Stimulated activated CD8-positive, alpha-beta memory T cell treated with anti-CD3 and anti-CD28 coated beads, Interleukin-15, amount 100 ng/mL, for 4 hours (primary cell): ENCODE measurements at places on chromosomes 3 and 15.

- no peak for DNase-seq
These were observed 142.4 kb upstream of the RGMA start for GRCh38 chr15:93231261-93231925.

- no peak for DNase-seq
These were observed 145.2 kb downstream of the VGLL3 start for GRCh38 chr3:86845726-86846125.

GRCh38 chr3:78798266-78798832 lies 969.4 kb downstream of the ROBO1 start:
- DNase-seq = no peak

DNA sequence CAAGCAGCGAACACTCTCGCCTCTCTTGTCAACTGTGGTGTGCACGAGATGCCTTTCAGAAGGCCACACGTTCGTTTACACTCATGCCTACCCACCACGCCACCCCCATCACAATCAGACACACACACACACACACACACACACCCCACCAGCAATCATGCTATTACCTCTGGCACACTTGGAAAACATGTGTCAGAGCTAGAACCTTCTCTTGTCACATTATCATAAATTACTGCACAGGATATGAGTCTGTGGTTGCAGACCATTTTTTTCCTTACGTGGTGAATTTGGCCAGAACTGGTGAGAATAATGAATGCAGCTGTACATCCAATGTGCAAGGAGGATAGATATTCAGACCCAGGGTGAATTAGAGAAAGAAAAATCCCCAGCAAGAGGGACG lies 52.4 kb downstream of the TRIM69 start:
- DNase-seq = no peak

DNA sequence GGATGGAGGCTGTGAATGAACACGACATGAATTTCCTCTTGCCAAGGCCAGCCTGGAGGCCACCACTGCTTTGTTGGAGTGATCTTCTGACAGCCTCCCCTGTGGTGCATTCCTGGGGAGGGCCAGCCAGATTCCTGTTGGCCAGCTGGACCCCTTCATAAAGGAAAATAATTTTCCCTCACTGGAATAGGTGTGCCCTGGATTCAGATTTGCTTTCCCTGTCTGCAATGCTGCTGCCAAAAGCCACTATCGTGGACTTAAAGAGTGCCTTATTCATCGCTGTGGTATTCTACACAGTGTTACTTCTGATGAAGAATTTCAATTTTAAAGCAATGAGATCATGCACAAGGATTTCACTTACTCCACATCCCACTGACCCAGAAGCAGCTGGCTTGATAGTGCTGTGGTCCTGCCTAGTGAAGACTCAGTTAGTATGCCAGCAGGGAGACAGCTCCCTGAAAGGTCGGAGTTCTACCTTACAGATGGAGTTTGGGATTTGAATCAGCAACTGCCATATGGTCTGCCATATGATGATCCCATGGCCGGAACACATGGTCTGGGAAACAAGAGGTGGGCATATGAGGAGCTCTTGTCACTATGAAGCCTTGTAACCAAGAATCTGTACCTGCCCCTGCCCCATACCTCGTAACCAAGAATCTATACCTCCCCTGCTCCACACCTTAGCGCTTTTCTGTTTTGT lies 145.2 kb downstream of the KLF13 start:
- DNase-seq = no peak

DNA sequence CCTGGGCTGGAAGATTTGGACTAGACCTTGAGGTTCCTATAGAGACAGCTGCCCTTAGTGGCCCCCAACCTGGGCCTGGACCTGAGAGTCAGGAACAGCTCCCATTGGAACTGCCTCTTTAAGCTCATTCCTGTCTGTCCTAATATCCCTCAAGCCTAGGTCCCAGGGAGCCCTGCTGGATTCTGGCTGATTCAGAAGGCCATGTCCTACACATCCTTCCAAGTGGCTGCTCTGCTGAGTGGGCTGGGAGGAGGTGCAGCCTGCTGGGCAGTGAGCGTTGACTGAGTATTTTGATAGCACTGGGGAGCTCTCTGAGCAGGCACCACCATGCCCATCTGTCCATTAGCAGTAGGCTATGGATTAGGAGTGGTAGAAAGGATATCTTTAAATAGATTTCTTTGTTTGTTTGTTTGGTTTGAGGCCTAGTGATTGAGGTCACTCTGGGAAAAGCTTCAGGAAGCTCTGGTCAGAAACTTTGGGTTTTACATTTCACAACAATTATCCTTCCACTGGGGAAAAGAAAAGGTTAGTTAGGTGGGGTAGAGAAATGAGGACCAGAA lies 54.6 kb upstream of the ATOSA start:
- DNase-seq = no peak

DNA sequence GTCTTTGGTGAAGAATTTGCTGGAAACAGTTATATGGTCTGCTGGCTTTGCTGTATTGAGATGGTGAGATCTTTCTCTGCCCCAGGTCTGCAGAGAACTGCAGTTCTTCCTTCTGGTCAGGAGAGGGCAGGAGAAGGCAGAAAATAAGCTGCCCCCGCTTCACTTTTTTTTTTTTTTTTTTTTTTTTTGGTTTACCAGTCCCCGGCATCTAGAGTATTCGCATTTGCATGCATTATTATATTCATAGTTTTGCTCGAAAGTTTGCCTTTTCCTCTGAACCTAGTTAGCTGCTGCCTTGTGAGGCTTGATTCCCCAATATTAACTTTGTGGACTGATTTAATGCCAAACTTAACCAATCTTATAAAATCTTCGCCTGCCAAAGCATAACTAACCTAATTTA lies 10.6 kb upstream of the PARL start:
- peak; percentile 22 for DNase-seq

DNA sequence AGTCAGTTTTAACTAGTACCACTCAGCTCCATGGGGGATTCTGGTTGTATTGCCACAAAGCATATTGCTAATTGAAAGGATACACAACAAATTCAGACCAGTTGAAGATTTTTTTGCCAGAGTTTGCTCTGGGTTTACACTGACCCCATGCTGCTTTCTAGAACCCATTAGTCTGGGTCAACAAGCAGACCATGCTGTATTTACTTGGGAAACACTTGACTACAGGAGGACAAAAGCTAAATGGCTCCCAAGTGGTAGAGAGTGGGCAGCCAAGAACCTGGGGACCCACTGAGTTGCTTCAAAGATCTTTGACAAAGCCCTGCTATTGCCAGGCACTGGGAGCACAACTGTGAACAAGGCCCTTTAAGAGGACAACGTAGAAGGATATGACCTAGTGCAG lies 86.8 kb upstream of the PSMD6 start:
- no peak for DNase-seq

DNA sequence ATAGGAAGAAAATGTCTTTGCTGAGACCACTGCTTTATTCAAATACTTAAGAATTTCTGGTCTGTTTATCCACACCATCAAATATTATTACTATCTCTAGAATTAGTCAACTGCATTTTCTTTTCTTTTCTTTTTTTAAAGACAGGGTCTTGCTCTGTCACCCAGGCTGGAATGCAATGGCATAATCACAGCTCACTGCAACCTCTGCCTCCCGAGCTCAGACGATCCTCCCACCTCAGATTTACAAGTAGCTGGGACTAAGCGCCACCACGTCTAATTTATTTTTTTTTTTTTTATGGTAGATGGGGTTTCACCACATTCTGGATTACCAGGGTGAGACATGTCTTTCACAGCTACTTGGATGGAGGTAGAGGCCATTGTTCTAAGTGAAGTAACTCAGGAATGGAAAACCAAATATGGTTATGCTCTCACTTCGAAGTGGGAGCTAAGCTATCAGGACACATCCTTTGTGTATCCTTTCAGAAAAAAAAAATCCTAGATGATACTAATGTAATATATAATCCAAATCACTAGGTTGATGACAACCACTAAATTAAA lies 52.8 kb downstream of the STAG1 start:
- no peak for DNase-seq

DNA sequence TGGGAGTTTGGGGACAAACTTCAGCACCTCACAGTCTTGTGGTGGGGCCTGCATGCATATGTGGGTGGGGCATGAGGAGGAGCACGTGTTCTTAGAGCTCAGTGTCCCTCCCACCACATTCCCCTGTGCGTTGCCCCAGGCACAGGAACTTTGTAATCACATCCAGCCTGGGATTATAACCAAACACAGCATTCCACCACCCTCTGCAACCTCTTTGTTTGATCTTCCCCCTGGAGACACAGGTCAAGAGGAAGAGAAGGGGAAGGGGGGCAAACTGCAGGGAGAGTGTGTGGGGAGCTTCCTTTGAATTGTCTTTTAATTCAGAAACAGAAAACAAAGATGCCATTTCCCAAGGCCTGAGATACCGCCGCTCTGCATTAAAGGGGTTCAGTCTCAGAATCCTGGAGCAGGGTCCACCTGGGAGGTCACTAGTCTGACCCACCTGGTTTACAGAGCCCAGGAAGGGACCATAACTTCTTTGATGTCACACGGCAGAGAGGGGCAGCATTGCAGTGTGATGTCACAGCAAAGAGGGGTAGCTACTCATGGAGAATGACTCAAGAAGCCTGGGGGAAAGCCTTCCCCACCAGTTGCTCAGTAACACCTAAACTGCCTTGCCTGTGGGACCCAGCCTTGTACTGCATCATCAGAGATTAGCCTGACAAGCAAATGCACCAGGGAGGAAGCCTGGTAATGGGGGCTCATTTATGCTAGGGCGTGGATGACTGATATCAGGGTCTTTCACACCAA lies 106.3 kb upstream of the RNU6-1 start:
- DNase-seq = no peak

GRCh38 chr15:41417418-41418195 lies 712 bp downstream of the RTF1 start:
- DNase-seq = no peak

GRCh38 chr3:28846971-28847478 lies 433.8 kb upstream of the RBMS3 start:
- DNase-seq = no peak

DNA sequence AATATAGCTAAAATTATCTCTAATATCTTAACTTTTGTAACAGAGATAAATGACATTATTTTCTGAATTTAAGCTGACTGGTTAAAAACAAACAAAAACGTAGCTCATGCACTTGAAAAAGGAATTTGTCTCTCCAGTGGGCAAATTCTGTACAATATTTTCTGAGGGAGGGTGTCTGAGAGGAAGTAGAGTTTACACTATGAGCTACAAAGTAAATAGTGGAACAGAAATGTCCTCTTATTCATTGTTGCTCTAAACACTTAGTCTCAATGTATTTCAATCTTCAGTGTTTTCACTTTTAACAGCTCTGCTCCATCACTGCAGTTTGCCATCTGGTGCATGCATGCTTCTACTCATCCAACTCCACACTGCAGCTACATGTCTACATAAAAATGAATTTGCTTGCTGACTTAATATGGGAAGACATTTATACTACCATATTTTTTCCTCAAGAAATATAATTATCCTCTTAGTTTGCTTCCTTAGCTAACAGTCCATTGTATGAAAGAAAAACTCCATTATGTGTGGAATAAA lies 817.4 kb upstream of the LMCD1 start:
- no peak for DNase-seq

- no peak for DNase-seq
These were observed 71.5 kb downstream of the SEMA5B start for GRCh38 chr3:122955916-122956692.

DNA sequence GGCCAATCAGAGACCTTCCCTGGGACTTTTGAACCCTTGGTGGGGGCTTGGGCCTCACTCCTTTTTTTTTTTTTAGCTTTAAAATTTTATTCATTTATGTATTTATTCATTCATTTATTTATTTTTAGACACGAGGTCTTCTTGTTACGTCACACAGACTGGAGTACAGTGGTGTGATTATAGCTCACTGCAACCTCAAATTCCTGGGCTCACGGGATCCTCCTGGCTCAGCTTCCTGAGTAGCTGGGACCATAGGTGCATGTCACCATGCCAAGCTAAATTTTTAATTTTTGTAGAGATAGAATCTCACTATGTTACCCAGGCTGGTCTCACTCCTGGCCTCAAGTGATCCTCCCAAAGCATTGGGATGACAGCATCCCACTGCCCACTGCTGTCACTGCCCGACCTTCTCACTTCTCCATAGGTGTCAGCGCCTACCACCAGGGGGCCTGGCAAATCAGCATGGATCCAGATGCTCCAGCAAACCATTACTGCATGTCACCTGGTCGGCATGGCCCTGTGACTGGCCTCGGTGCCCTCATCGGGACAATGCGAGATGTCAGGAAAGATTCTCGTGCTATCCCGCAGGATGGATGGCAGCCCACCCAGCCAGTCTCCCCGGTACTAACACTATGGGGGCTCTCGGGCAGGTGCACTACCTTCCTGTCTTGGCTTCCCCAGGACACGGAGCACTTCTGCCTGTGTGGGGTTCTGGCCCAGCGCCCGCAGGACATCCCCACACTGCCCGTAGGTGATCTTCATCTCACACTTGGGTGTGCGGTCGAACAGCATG lies 3.0 kb downstream of the MYL3 start:
- no peak for DNase-seq

- DNase-seq = no peak
These were observed 40.6 kb downstream of the WNT7A start for GRCh38 chr3:13839253-13839652.

- DNase-seq = no peak
These were observed 585.9 kb downstream of the DIPK2A start for GRCh38 chr3:144557515-144557914.

GRCh38 chr3:87035339-87035738 lies 44.4 kb upstream of the VGLL3 start:
- no peak for DNase-seq

- DNase-seq = no peak
These were observed 1.4 kb downstream of the SLTM start for GRCh38 chr15:58931987-58932588.

- DNase-seq = no peak
These were observed 6.4 kb downstream of the THPO start for GRCh38 chr3:184371570-184372018.

DNA sequence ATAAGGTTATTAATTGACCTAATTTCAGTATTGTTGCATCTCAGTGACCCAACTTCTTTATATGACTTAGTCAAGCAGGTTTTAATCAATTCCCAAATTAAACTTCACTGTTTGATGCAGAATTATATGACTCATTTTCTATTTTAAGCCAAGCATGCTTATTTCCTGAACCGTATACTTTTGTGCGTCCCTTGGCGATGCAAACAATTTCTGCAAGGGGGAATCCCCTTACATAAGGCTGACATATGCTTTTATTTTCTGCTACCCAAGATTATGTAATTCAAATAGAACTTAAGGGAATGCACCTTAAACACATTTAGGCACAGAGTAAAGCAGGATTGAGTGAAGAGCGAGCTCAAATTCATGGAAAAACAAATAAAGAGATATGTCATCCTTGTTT lies 303.9 kb downstream of the PDCD6IP start:
- DNase-seq = no peak

GRCh38 chr3:188853856-188854771 lies 317.7 kb upstream of the TPRG1 start:
- DNase-seq = no peak

- no peak for DNase-seq
These were observed 29.9 kb downstream of the SLC41A3 start for GRCh38 chr3:126053949-126054569.

DNA sequence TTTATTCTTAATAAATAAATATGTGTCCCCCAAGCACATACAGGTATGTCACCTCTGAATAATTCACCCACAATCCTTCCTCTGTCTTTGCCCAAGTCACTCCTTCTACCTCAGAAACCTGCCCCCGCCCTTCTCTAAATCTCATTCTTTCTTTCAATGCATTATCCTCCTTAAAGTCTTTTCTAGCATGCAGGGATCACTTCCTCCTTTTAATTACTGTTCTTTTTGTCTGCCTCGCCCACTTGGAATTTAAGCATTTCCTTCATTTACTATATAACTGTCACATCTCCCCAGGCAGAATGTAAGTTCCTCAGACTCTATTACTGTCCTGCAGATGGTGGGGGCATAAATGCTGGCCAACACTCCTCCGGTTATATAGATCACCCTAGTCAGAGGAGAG lies 7.8 kb downstream of the CCDC80 start:
- no peak for DNase-seq
